ENCODE measurements at places on chromosomes 2 and 18.

DNA sequence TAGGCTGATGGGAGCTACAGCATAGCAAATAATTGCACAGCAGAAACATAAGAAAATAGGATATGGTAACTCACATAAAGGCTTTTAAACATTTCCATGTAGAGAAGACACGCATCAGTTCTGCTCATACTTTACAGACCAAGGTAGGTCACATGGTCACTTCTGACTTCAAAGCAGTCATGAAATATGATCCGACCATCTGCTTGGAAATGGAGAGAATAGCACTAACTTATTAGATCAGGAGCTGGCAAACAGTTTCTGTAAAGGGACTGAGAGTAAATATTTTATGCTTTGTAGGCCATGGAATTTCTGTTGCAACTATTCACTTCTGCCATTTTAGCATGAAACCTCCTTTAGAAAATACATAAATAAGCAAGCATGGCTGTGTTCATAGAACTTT lies 936.6 kb upstream of the FANCL start:
- no peak for DNase-seq

DNA sequence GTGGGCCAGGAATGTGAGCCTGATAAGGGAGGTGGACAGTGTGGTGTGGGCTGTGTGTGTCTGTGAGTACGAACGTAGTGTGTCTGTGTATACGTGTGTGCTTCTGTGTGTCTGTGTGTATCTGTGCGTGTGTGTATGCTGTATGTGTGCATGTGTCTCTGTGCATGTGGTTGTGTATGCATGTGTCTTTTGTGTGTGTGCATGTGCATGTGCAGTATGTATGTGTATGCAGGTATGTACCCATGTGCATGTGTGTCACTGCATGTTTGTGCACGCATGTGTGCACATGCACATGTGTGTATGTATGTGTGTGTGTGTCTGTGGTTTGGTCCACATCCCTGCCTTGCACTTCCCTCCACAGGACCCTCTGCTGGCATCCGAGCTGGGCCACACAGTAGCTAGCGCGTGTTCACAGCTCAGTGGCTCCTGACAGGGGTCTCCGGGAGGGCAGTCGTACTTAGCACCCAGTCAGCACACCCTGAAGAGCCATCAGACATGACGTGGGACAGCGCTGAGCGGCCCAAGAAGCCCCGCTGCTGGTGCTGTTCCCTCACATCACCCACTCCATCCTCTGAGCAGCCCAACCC lies 114.3 kb downstream of the CELF4 start:
- no peak for DNase-seq

DNA sequence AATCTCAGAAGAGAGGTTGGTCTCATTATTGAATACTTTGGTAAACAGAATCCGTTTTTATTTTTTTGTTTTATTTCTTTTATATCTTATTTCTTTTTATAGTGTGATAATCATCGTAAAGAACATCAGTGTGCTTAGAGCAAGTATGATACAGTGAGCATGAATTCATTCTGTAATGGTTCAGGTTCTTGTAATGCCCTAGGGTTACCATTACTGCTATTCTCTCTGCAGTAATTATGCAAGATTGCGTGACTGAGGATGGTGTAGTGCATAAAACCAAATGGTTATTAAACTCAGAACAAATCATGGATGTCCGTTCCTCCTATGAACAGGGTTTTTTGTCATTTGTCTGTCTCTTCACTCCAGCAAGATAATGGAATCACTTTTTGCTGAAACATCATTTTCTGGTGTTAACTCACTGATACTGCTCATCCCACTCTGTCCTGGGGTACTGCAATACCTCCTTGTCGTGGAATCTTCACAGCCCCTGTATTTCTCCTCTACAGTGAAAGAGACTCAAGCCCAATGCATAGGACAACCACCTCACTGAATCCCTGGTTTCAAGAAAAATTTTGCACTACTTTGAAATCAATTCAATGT lies 274.8 kb upstream of the ST6GAL2 start:
- no peak for DNase-seq

DNA sequence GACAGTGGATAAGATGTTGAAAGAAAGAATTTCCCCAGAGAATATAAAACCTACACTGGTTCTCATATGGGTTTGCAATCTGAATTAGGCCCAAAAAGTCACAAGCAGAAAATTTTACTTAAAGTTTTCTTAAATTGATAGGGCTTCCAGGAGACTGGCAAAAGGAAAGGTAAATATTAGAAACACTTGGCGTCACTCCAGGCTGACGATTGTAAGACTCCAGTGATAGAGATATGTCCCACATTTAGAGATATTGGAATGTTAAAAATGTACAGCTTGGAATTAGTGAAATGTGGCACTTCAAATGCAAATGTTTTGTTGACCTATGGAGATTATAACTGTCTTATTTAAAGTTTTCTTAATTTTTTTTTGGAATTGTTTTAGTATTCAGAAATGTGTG lies 14.0 kb downstream of the YIPF4 start:
- DNase-seq = no peak

GRCh38 chr2:62287282-62287681 lies 91.4 kb downstream of the B3GNT2 start:
- no peak for DNase-seq

- DNase-seq = peak; percentile 8
Measured at GRCh38 chr18:58893388-58894099, 28.9 kb downstream of the ZNF532 start.

DNA sequence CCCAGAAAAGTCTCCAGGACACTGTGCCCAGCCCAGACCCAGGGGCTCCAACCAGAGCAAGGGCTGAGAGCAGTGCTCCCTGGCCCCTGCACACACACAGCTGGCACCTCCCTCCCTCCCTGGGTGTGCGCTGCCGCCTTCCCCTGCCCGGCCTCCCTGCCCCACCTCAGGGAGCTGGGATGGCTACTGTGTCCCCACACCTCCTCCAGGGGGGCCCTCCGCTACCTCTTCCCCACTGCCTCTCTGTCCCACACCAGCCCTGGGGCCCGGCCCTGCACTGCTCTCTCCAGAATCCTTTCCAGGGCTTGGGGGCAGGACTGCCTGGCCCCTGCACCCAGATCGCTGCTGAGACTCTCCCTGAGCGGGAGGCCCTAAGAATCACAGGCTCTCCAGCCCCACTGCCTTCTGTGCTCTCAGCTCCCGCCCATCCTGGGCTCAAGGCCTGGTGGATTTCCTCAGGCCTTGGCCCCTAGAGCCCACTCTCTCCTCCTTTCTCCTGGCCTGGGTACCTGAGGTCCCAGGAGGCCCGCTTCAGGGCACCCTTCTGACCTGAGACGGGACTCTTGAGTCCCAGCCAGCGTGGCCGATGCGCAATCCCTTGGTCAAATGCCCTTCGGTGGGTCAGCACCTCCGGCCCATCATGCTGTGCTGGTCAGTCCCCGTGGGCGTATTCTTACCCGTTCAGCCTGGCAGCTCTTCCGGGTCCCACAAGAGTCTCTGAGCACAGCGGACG lies 276.8 kb upstream of the HDAC4 start:
- no peak for DNase-seq

GRCh38 chr18:74389171-74389927 lies 67.8 kb downstream of the DIPK1C start:
- DNase-seq = no peak

DNA sequence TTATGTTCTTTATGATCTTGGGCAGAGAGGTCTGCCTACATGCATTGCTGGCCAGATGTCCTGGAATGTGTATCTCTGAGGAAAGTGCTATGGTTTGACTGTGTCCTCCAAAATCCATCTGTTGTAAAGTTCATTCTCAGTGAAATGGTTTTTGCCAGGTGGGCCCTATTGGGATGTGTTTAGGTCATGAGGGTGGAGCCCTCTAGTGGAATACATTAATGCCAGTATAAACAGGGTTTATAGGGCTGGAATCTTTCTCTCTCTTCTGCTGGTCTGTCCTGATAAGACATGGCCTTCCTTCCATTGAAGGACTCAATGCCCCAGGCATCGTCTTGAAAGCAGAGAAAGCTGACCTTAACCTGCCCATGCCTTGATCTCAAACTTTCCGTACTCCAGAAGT lies 258.5 kb downstream of the RPIA start:
- no peak for DNase-seq

- DNase-seq = no peak
Measured at GRCh38 chr2:186911551-186912085, 62.6 kb upstream of the ZSWIM2 start.

DNA sequence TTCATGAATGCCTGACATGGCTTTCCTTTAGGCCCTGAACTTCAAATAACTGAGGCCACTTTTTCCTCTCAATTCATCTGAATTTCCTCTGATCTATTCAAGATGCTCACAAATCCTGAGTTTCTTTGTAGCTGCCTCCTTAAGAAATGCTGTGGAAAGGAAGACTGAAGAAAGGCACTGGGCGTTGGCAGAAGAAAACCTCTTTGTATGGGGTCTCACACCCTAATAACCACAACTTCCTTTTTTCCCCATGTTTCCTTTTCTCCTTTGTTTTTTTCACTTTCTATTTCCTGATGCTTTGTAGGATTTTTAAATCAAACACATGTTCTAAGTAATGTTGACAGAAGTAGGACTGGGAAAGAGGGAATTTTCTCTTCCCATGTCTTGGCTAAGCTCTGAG lies 447.4 kb downstream of the CMPK2 start:
- DNase-seq = no peak

DNA sequence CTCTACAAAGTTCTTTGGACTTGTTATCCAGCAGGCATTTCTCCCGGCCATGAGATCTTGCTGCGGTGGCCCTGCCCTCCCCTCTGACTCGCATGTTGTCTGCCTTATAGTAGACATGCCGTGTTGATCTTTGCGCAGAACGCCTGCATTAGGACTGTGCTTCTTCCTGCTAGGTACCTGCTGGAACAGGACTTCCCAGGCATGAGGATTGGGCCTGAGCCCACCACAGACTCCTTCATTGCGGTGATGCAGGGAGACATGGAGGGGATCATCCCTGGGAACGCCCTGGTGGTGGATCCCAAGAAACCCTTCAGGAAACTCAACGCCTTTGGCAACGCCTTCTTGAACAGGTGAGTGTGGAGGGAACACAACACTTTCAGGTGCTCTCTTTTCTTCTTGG lies 10.1 kb downstream of the EHD3 start:
- DNase-seq = no peak

GRCh38 chr2:231395188-231396057 lies at the start of gene B3GNT7:
TSS of gene B3GNT7 (plus strand) at chr2:231395710. CDS start at chr2:231395804, 94 bp downstream.
- no peak for DNase-seq

DNA sequence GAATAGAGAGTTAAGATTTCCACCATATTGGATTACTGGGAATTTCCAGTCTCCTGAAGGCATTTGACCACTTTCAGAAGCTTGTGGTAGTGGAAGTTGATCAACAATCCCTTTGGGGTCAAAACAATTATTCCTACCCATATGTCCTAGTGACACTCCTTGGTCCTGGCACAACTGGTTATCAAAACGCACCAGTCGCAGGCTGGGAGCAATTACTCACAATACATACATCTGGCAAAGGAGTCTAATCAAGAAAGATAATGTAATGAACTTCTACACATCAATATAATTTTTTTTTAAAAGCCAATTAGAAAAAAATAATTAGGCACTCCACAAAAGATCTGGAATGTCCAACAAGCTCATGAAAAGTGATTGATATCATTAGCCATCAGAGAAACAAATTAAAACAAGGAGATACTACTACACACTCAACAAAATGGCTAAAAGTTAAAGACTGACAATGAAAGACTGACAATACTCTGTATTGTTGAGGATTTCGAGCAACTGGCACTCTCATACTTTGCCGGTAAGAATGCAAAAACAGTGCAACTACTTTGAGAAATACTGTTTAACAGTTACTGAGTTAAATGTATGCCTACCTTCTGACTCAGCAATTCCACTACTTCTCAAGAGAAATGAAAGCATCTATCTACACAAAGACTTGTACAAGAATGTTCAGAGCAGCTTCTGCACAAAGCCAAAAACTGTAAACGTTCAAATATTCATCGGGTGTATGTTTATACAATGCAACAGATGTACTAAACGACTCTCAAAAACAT lies 2.0 kb downstream of the INO80C start:
- no peak for DNase-seq

DNA sequence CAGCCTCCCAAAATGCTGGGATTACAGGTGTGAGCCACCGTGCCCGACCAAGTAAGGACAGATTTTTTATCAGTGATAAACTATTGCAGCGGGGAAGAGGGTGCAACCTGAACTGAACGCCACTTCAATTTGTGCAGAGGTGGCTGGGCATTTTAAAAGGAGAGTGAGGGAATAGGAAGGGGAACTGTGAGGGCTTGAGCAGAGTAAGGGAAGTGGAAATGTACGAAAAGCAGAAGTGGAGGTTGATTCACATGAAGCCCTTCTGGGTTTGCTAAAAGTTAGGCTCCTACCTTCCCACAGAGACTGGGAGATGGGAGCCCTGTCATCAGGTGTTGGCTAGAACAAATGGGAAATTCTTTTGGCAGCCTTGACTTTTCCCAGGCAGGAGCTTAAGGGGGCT lies 6.1 kb downstream of the STK11IP start:
- DNase-seq = no peak

All from stimulated activated CD4-positive, alpha-beta T cell treated with anti-CD3 and anti-CD28 coated beads, Interleukin-1b, Interleukin-23, amount 100 ng/mL, for 48 hours (primary cell).